Left kidney (tissue), 8 donors: ENCODE measurements at places on chromosomes 2 and 18. TPM values are rescaled to one million over a fixed set of nuclear protein-coding genes. Genes with fewer than 3 reads are reported as not detected.

- DNase-seq: no peak
Observed at GRCh38 chr2:238636269-238637073, 209.7 kb downstream of the ASB1 start.

The KYNU gene
- polyA plus RNA-seq: 5.3 TPM

DNA sequence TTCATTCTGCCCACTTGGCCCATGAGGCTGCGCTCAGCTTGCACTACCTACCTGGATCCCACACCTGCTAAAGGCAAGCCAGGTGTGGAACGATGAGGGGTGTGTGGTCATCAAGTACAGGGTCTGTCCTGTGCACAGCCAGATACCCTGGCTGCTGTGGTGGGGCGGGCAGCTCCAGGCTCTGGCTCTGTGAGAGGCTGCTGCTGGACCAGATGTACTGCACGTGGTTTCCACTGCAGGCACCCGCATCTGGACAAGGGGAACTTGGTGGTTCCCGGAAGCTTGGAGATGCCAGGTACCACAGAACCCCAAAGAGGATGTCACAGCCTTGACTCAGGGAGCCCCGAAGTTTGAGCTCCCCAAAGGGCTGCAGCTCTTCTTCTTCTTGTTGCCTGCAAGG, 68.1 kb upstream of the ZNF804A start:
- no peak for DNase-seq

- DNase-seq: peak; percentile 50
Observed at GRCh38 chr2:226690461-226691024, 109.1 kb downstream of the IRS1 start.

The HOXD4 gene
- polyA plus RNA-seq: 60.4 TPM

- DNase-seq: no peak
Observed at GRCh38 chr18:22547807-22548561, 130.3 kb upstream of the CTAGE1 start.

DNA sequence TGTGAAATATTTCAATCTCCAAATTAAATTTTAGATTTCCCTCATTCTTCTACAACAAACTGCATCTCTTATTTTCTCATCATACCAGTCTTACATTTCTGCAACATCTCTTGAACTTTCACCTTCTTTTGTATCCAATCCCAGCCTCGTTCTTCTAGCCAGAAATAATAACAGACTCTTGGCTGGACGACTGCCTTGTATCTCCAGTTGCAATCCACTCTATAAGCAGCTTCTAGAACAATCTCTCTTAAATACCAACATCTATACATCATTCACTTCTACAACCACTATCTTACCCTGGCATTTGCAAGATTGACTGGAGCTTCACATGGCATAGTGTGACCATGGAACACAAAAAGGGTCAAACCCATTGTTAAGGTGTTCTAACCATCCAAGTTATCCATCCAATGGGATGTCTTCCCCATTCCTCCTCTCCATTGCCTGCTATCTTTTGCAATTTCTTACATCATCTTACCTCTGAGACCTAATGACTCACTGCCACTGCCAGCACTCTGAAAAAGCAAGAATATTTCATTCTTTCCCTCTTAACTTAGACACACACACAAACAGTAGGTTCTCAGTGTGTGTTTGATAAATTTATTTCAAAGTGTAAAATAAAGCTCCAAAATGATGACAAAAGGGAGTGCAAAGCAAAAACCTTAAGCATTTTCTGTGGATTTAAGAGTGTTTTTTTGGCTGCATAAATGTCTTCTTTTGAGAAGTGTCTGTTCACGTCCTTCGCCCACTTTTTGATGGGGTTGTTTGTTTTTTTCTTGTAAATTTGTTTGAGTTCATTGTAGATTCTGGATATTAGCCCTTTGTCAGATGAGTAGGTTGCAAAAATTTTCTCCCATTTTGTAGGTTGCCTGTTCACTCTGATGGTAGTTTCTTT, 145.6 kb downstream of the METTL4 start:
- DNase-seq: no peak

GRCh38 chr2:98937906-98938305, 1.9 kb upstream of the CRACDL start:
- no peak for DNase-seq
